ENCODE measurements at places on chromosomes 1 and 21.
A peak's percentile ranks its signal among the peaks of the same experiment; 100 is the strongest.

- no peak for DNase-seq
Observed at GRCh38 chr1:3050603-3051002, 18.4 kb upstream of the PRDM16 start.

DNA sequence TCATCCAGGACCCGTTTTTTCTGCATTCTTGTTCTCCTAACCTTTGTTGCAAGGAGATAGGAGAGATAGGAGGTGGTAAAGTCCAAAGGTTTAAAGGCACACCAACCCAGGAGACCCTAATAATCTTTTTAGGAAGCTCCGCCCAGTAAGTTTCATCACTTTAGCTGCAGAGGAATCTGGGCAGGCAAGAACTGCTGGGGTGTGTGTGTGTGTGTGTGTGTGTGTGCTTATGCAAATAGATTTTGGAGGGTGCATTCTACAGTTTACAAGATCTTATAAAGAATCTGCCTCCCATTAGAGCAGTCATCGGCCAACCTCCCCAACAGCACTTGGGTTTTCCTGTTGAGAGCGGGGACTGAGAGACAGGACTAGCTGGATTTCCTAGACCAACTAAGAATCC is 3.9 kb upstream of the IL10 start:
- DNase-seq: no peak

GRCh38 chr1:201450721-201451291 is 18.2 kb downstream of the PHLDA3 start:
- no peak for DNase-seq

- DNase-seq: no peak
Observed at GRCh38 chr1:17295292-17295691, 12.7 kb upstream of the PADI4 start.

DNA sequence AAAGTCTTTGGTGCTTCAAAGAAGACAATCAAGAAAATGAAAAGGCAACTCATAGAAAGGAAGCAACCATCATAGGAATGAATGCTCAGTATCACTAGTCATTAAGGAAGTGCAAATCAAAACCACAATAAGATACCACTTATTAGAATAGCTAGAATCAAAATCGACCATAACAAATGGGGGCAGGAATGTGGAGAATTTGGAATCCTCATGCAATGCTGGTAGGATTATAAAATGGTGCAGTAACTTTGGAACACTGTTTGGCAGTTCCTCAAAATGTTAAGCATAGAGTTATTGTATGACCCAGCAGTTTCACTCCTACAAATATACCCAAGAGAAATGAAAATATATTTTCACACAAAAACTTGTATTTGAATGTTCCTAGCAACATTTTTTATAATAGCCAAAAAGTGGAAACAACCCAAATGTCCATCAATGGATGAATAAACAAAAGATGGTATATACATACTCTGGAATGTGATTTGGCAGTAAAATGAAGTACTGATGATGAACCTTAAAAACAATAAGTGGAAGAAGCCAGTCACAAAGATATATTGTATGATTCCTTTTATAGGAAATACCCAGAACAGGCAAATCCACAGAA is 105.6 kb downstream of the MIS18A start:
- DNase-seq: no peak

GRCh38 chr1:167776151-167776550 is 54.4 kb downstream of the MPZL1 start:
- DNase-seq: no peak

DNA sequence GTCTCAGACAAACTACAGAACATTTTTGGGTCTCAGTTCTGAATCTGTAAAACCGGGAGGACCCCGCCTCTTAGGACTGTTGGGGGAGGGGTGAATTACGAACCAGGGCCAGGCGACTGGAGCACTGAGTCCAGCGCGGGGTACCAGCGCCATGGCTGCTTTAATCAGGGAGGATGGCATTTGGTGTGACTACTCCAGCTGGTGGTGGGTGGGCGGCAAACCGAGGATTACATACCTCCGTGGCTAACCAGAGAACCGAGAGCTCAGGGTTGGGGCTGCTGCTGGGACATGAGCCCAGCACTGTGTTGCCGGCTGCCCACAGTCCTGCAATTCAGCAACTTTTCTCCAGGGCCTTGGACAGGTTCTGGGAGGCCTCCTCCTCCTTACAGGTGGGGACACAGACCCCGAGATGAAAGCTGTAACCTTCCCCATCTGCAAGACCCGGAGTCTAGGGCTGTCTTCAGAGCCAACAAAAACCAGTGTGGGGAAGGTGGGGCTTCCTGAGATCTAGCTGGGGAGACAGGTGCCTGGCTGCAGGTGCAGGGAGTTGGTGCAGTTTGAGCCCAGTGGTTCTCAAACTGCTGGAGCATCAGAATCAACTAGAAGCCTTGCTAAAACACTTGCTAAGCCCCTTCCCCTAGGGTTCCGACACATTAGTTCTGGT is 273.5 kb downstream of the FOXD2 start:
- no peak for DNase-seq

GRCh38 chr1:28897789-28898188 is 16.6 kb upstream of the EPB41 start:
- no peak for DNase-seq

GRCh38 chr21:41964171-41964570 is 10.4 kb upstream of the C2CD2 start:
- no peak for DNase-seq

- no peak for DNase-seq
Observed at GRCh38 chr1:41025979-41026819, 4.7 kb upstream of the SLFNL1 start.

GRCh38 chr1:186629341-186629740 is 50.9 kb downstream of the PTGS2 start:
- DNase-seq: no peak

DNA sequence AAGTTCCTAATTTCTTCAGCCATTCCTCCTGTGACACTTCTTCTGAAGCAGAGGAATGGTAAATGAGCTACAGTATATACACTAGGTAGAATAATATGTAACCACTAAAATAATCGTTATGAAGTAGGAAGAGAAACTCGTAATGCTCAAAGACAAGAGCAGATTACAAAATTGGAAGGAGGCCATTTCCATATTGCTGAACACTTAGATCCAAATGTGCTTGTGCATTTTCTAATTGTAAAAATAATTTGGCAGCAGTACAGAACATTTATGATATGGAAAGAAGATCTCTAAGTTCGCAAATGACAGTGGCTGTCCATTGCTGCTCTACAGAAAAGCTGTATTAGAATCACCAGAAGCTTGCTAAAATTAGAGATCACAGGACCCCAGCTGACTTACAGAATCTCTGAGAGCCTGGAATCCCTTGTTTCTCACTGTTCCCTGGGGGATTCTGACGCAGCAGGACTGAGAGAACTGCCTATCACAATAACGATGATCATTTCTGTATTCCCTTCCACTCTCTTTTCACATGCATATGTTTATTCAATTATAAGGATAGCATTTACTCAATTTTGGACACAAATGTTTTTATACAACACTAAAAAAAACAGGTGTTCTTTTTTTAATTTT is 242.1 kb downstream of the OMA1 start:
- no peak for DNase-seq

DNA sequence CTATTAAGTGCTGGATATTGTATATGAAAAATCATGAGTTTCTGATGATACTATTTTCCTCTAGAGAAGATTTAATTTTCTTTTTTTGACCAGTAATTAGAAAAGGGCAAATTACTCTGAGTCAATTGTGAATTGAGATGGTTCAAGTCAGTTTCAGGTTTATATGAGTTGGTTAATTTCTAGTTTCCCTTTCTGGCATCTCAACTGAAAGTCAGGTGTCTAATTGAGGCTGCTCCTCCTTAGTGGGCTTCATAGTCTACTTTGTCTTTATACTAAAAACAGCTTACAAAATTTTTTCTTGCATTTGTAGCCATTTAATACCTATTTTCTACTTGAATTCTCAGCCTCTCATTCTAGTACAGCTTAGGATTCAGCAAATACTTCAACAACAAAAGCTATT is 387.3 kb downstream of the RPS6KC1 start:
- DNase-seq: no peak

GRCh38 chr1:38207275-38207674 is 160.7 kb upstream of the POU3F1 start:
- DNase-seq: no peak

DNA sequence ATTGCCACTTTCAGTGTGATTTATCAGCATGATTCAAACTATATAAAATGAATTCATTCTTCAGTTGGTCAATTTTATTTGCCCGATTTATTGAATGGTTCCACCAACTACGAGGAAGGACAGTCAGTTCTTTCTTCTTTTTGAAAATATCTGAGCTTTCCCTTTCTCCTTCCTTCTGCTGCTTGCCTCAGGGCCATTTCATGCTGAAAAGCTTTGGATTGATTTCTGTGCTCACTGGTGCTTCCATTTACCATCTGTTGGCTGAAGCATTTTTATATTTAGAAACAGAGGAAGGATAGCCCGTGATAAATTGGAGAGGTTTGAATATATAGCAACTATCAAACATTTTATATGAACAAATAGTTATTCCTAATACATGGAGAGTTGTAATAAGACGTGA is 68.9 kb upstream of the ADAMTS5 start:
- DNase-seq: no peak

DNA sequence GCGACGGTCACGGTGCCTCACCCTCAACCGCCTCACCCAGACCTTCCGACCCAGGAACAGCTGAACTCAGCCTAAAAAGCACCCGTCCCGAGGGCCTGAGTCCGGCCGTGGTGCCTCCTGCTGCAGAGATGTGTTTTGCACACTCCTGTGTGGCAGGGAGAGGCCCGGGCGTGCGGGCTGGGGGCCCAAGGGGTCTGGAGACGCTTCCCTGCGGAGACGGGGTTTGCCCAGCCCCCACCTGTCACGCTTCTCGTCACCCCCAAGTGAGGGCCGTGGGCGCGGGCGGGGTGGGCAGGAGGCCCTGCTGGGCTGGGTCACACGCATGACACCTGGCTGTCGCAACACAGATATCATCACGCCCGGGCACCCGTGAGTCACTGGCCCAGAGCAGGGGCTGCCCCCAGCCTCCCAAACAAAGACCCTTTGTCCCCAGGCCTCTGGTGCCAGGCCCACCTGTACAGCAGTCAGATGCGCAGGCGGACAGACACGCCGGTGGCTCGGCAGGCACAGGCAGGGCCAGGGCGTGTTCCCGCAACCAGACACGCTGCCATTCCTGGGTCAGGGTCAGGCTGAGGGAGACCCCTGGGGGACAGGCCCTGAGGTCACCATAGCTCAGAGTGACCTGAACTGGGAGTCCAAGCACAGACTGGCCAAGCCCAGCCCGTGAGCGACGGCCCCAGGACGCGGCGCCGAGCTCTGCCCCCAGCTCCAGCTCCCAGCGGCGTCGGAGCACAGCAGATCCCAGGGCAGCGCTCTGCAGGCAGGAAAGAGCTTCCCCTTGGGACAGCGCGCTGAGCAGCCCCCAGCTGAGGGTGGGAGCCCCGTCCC is 6.1 kb downstream of the B3GALT6 start:
- DNase-seq: no peak

GRCh38 chr1:6423321-6423999 is 1.1 kb upstream of the ESPN start:
- peak; percentile 75 for DNase-seq

- no peak for DNase-seq
Observed at GRCh38 chr1:9397997-9398526, 105.4 kb downstream of the SPSB1 start.

DNA sequence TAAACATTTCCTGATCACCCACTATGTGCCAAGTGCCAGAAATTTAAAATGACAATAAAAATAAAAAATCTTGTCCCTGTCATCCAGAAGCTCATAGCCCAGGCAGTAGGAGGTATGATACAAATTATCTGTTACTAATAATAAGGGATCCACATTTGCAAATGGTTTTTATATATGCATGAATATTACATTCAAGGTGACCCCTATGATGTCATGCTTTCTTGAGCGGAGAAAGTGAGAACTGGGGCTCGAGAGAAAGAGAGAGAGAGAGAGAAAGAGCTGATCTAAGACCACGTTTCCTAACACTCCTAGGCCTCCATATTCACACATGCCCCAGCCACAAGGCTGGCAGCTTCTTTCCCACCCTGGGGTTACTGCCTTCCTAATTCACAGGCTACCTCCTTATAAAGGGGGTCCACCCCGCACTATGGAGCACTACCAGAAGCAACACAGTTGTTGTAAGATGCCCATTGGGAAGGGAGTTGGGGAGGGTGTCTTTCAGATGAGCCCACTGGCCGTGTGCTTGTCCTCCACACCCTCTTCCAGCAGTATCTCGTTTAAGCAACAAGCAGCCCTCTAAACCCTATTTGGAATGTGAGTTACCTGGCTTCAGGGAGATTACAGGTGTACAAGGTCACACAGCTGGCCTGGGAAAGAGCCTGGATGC is 28.8 kb upstream of the LRRN2 start:
- no peak for DNase-seq

GRCh38 chr1:87869567-87869966 is 540.9 kb downstream of the LMO4 start:
- DNase-seq: no peak

DNA sequence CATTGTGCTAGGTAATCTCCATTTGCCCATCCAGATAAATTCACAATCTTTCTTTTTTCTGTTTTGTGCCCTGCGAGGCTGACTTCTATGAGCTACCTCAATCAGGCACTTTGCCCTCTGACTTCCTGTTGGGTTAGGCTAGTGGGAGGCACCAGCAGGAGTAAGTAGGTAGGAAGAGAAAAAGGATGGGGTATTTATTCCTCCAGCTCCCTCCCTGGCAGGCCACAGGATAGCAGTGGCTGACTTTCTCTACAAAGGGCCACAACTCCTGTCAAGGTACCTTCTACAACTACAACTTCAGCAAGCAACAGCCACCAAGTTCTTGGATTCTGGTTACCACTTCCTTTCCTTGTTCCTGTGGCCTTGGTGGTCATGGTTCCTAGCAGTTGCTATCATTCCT is 18.8 kb upstream of the GORAB start:
- no peak for DNase-seq

- no peak for DNase-seq
Observed at GRCh38 chr1:204726478-204726877, 40.9 kb upstream of the LRRN2 start.

- DNase-seq: no peak
Observed at GRCh38 chr1:183087001-183087400, 63.8 kb downstream of the LAMC1 start.

- no peak for DNase-seq
Observed at GRCh38 chr21:42695697-42696380, 42.4 kb downstream of the PDE9A start.

DNA sequence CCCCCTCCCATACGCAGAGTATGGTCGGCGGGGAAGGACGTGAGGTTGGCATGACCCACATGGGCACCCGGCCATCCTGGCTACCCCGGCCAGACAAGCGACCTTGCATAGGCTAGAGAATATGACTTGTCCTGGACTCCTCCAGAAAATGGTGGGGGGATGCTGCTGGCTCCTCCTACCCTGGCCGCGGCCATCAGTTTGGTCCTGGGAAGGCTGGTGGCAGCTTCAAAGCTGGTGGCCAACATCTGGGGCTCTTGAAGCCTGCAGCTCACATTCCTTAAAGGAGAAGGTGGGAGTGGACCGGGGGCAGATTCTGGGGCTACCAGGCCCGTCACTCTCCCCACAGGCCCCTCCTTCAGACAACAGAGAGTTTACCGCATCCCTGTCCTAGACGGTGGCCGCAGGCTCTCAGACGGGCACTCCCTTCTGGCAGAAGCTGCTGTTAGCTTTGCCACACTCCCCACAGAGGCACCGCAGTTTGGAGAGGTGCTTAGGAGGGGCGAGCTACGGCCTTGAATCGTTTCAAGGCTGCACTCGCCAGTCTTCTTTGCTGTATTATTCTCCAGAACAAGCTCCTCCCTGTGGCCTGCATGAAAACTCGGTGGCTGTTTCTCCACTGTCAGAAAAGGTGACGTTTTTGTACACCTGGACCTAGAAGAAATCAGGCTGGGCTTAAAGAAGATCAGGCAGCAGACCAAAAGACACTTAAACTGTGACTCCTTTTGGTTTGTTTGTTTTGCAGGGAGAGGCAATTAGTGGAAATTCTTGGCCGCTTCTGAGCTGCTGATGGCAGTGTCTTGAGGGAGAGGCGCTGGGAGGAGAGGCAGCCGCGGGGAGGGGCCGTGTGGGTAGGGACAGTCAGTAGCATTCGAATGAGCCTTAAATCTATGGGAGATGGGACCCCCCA is 68.0 kb downstream of the RUNX3 start:
- DNase-seq: no peak

Measured in stimulated activated CD4-positive, alpha-beta T cell treated with anti-CD3 and anti-CD28 coated beads, Interleukin-4, amount 100 ng/mL, for 1 hour (primary cell).